Dermis blood vessel endothelial cell (primary cell): ENCODE measurements at places on chromosomes 1 and 21.

GRCh38 chr1:153801786-153802697 is 26.8 kb downstream of the SLC27A3 start:
- DNase-seq, result no peak

GRCh38 chr1:62271134-62271533 is 48.1 kb downstream of the KANK4 start:
- no peak for DNase-seq

- no peak for DNase-seq
Observed at GRCh38 chr21:42973309-42973990, 912 bp upstream of the PKNOX1 start.

GRCh38 chr1:186977266-186977957 is 148.7 kb downstream of the PLA2G4A start:
- DNase-seq, result peak; percentile 79

GRCh38 chr1:163265547-163265946 is 56.2 kb upstream of the NUF2 start:
- no peak for DNase-seq

DNA sequence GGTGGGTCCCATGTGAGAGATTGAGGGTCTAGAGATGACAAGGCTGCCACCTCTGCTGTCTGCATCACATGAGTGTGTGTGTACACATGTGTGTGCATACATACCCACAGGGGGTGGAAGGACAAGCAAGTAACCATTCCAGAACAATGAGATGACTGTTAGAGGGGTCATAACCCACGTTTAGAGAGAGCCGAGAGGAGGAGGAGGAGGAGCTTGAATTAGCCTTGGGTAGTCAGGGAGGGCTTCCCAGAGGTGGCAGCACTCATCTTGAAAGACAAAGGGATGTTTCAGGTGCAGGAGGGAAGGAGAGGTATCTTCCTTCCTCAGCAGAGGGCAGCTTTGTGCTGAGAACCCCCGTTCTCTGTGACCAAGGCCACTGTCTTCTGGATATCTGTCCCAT is 21.3 kb downstream of the TNFRSF1B start:
- DNase-seq, result no peak

- peak; percentile 72 for DNase-seq
Observed at GRCh38 chr21:34845521-34846451, 177.0 kb downstream of the CLIC6 start.

- no peak for DNase-seq
Observed at GRCh38 chr1:60598041-60598910, 484.1 kb upstream of the NFIA start.

GRCh38 chr1:54004481-54005049 is 13.4 kb downstream of the LDLRAD1 start:
- no peak for DNase-seq

DNA sequence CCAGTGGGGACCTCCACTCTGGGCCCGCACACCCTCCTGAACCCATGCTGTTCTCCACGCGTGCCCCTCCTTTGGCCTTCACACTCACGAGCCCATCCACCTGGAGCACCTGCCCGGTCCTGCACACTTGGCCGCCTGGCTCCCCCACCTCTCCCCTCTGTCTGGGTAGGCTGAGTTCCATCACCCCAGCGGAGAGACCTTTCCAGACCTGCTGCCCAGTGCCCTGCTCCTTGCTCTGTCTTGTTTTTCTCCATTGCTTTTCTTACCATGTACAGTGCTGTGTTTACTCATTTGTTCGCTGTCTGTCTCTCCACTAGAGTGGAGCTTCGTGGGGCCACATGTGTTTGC is 351.0 kb upstream of the VAMP3 start:
- DNase-seq, result no peak

GRCh38 chr1:147641695-147642592 is 28.4 kb downstream of the ACP6 start:
- DNase-seq, result peak; percentile 79

DNA sequence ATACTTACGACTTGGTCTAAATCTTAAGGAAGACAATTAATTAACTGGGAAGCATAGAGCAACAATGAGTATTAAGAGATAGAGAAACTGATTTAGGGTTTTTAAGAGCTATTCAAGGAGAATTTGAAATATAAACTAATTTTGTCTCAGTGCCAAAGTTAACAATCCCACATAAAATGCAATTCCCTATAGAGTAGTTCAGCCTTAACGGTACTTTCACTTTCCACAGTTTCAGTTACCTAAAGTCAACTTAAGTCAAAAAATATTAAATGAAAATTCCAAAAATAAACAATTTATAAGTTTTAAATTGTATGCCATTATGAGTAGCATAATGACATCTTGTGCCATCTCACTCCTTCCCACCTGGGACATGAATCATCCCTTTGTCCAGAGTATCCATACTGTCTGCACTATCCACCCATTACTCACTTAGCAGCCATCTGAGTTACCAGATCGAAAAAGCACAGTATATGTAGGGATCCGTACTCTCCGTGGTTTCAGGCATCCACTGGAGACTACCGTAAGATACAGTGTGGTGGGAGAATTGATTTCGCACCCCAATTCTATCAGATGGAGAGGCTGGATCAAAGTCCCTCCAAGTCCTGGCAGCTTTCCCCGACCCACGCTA is 4.8 kb upstream of the SARS1 start:
- no peak for DNase-seq

GRCh38 chr1:38870996-38871395 is 2.2 kb downstream of the MYCBP start:
- no peak for DNase-seq

- peak; percentile 81 for DNase-seq
Observed at GRCh38 chr21:17387030-17387617, 125.7 kb upstream of the CXADR start.

DNA sequence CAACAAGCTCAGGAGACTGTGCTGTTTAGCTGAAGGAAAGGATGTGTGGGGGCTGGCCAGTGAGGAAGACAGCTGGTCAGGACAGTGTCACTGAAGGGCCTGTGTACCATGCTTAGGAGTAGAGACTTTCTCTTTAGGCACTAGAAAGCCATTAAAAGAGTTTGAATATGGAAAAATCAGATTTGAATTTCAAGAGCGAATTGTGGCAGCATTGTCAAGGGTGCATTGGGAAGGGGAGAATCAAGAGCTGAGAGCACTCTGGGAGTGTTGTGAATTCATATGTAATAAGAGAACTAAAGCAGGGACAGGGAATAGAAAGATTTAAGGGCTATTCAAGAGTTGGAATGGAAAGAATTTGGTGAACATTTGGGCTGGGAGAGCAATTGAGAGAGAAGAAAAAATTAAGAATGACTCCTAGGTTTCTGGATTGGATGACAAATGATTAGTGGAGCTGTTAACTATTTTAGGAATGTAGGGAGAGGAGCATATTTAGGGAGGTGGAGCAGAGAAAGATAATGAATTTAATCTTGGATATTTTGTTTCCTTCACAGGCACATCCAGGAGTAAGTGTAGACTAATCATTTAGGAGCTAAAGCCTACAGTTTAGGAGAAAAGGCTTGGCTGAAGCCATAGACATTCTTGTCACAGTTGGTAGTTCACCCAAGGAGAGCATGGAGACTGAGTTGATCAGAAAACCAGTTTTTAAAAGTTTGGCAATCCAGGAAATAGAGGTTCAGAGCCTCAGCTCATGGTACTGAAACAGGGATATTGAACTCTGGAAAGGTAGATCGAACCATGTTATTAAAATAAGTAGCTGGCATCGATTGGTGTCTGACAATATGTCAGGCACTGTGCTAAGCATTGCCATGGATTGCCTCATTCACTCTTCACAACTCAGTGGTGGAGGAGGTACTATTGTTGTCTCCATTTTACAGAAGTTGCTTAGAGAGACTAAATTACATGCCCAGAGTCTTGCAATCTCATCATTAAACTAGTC is 23.1 kb upstream of the TOR3A start:
- no peak for DNase-seq

DNA sequence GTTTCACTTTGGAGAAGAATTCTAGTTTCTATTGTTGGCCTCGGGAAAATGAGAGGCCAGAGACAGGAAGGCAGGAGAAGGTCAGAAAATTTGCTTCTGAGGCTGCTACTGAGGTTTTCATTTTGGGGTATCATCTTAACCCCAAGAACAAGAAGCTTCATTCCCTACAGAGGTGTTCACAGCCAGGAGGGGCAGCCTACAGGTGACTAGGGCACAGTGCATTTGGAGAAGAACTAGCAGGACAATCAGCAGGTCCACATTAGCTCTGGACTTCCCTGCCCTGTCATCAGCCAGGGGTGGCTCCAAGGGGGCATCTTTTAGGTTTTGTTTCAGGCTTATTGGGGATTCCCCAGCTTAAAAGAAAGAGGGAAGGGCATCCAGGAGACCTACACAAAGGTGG is 12.1 kb upstream of the ZNF496 start:
- no peak for DNase-seq

GRCh38 chr1:78237364-78237916 is 191.7 kb downstream of the GIPC2 start:
- no peak for DNase-seq

DNA sequence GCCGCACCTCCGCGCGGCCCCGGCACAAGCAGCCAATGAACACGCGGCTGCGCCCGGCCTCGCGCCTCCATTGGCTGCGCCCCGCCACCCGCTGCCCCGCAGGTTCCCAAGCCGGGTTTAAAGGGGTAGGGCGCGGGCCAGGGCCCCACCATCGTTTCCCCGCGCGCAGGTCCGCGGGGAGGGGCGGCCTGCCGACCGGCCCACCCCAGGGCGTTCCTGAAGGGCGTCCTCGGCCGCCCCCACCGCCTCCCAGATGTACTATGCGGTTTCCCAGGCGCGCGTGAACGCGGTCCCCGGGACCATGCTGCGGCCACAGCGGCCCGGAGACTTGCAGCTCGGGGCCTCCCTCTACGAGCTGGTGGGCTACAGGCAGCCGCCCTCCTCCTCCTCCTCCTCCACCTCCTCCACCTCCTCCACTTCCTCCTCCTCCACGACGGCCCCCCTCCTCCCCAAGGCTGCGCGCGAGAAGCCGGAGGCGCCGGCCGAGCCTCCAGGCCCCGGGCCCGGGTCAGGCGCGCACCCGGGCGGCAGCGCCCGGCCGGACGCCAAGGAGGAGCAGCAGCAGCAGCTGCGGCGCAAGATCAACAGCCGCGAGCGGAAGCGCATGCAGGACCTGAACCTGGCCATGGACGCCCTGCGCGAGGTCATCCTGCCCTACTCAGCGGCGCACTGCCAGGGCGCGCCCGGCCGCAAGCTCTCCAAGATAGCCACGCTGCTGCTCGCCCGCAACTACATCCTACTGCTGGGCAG is at the start of gene OLIG1:
OLIG1 (plus strand) TSS at position 148 of the 750 bp plus-strand sequence; CDS start at position 254, 106 bp downstream.
- DNase-seq, result peak; percentile 40

GRCh38 chr1:113786069-113786468 is 26.2 kb downstream of the RSBN1 start:
- no peak for DNase-seq

DNA sequence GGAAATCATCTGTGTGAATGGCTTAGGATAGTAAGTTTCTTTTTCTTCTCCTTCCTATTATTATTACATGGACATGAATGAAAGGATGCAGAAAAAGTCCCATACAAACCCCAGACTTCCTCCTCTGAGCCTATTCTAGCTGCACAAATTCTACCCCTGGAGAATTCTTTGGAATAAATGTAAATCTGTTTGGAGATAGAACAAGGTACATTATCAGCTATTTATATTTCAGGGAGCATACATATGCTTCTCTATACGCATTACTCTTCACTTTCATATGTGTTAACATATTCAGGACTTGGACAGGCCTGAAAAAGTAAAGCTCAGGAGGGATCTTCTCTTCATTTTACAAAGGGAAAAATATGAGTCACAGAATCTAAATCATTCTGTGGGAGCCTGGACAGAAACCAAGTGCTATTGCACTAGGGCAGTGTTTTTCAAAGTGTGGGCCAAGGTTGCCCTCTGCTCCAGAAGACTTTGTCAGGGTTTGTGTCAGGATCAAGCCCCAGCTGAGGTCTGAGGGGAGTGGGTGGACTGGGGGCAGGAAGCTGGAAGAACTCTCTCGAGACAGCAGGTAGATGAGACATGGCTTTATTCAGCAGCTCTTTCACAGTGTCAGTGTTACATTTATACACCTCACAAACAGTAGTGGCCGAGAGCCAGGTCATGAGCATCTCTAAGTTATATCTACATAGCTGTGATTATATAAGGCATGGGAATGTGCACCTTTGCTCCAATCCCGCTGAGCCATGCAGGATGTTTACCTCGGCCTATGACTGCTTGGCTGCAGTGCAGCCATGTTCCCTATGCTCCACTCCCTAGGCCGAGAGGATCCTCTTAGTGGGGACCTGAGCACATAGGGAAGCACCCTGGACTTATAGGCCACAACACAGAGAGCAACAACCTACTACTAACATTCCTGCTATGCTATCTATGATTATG is 114.3 kb downstream of the GDAP2 start:
- DNase-seq, result peak; percentile 49

DNA sequence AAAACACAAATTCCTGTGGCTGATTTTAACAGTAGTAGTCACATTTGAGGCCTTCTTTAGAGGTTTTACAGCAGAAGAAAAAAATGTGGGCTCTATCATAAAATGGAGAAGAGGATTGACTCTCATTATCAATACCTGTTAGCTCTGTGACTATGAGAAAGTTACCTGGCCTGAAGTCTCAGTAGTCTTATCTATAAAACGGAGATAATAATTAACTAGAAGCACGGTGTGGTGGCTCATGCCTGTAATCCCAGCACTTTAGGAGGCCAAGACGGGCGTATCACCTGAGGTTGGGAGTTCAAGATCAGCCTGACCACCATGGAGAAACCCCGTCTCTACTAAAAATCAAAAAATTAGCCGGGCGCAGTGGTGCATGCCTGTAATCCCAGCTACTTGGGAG is 90.4 kb upstream of the PLPPR4 start:
- DNase-seq, result no peak

GRCh38 chr1:220151454-220151853 is 57.5 kb downstream of the IARS2 start:
- DNase-seq, result peak; percentile 75

DNA sequence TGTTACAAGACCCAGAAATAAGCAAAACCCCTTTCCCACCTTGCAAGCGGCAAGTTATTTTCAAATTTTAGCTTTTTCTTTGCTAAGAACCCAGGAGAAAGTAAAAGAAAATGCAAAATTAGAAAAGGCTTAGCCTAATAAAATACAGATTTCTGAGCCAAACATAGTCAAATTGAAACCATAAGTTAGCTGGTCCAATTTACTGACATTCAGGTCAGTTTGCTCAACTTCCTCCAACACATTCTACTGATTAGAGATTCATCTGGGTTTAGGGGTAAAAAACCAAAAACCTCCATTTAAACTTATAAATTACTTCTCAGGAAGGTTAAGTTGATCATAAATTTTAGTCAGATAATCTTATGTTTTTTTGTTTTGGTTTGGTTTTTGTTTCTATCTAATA is 701.8 kb upstream of the CXADR start:
- DNase-seq, result no peak

DNA sequence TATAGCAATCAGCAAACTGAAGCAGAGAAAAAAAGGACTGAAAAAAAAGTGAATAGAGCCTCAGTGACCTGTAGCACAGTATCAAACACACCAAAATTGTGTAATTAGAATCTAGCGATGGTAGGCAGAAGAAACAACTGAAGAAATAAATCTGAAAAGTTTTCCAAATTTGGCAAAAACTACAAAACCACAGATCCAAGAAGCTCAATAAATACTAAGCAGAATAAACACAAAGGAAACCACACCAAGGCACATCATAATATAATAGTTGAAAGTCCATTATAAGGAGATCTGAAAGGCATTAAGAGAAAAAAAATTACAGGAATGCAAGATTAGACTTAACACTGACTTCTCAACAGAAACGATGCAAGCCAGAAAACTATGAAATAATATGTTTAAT is 7.1 kb upstream of the IL12RB2 start:
- DNase-seq, result no peak
